ENCODE measurements at places on chromosomes 5 and 9.

DNA sequence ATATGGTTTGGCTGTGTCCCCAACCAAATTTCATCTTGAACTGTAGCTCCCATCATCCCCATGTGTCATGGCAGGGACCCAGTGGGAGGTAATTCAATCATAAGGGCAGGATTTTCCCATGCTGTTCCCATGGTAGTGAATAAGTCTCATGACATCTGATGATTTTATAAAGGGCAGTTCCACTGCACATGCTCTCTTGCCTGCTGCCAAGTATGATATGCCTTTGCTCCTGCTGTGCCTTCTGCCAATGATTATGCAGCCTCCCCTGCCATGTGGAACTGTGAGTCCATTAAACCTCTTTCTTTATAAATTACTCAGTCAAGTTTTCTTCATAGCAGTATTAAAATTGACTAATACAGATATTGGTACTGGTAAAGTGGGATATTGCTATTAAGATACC is 42.4 kb downstream of the MARCHF11 start:
- no peak for DNase-seq

GRCh38 chr5:85515588-85515987 is 1102.2 kb upstream of the COX7C start:
- no peak for DNase-seq

DNA sequence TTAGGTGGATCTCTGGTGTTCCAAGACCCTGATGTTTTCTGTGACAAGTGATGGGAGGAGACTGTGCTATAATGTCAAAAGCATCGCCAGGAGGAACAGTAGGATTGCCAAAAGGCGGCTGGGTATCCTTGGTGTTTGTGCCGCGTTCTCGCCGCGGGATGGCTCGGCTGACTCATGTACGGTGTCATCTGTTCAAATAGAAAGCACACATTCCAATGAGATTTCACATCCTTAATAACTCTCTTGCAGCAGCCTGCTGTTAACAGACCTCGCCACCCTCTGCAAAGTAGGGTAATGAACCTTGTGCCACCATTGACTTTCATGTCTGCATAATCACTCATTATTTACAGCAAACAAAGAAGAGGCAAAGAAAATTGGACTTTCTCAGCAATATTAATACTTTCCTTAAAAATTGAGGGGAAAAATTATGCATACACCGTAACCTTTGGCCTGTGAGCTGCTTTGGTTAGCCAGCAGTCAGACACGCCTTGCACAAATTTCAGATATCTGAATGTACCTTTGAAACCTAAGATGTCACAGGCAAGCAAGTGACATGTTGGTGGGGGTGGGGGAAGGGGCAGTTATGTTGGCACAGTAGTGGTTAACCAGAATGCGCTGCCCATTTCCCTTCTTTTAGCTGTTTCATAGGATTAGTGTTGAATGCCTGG is 289.4 kb downstream of the EFNA5 start:
- DNase-seq: peak; percentile 16

- peak; percentile 79 for DNase-seq
These were observed 132.6 kb downstream of the MRPL36 start for GRCh38 chr5:1666812-1667588.

DNA sequence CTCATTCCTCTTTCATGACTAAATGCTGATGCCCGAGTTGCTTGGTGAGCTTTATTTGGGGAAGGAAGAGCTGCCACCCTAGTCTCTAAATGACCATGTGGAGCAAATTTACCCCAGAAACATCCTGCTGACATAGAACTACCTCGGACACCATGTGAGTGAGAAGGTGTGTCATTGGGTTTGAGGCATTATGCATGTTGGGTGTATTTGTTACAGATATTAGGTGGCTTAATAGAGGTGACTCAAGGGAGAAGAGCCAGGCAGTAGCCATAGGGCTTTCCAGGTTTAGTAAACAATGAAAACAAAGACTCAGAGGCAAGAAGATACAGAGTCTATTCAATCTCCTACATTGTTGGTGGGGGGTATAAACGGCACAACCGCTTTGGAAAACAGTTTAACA is 581.5 kb downstream of the CCDC171 start:
- DNase-seq: no peak

GRCh38 chr5:126355940-126356339 is 67.3 kb upstream of the GRAMD2B start:
- DNase-seq: no peak

GRCh38 chr9:135968083-135968476 is 6.9 kb upstream of the UBAC1 start:
- no peak for DNase-seq

DNA sequence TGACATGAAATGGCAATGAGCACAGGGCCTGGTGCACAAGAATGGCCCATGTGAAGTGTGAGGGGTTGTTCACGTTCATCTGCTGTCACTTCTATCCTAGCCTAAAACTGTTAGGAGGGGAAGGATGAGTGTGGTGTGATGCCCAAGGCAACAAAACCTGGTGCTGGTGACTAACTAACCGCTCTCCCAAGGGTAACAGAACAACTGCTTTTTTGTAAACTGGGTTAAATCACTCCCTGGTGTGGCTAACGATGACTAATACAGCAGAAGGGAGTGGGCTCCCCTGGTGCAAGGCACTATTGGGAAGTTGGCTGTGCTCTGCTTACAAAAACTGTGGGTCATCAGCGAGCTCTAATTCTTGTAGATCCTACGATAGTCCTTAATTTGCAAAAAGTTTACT is 103.2 kb upstream of the VCAN start:
- no peak for DNase-seq

DNA sequence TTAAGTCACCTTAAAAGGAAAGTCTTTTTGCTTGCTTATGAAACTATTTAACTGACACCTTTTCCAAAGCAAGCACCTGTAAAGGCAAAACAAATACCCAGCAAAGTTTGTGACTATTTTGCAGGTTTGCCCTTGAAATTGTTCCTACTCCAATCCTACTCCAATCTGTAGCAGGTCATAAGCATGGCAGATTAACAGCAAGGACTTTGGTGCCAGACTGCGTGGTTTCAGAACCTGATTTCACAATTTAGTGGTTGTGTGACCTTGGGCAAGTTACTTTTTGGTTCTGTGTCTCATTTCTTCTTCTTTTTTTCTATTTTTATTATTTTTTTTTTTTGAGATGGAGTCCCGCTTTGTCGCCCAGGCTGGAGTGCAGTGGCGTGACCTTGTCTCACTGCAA is 282.1 kb downstream of the RFX3 start:
- no peak for DNase-seq

- peak; percentile 65 for DNase-seq
These were observed 159.8 kb downstream of the TMC1 start for GRCh38 chr9:72681283-72681630.

- DNase-seq: no peak
These were observed 119.6 kb upstream of the KLF9 start for GRCh38 chr9:70534061-70534460.

DNA sequence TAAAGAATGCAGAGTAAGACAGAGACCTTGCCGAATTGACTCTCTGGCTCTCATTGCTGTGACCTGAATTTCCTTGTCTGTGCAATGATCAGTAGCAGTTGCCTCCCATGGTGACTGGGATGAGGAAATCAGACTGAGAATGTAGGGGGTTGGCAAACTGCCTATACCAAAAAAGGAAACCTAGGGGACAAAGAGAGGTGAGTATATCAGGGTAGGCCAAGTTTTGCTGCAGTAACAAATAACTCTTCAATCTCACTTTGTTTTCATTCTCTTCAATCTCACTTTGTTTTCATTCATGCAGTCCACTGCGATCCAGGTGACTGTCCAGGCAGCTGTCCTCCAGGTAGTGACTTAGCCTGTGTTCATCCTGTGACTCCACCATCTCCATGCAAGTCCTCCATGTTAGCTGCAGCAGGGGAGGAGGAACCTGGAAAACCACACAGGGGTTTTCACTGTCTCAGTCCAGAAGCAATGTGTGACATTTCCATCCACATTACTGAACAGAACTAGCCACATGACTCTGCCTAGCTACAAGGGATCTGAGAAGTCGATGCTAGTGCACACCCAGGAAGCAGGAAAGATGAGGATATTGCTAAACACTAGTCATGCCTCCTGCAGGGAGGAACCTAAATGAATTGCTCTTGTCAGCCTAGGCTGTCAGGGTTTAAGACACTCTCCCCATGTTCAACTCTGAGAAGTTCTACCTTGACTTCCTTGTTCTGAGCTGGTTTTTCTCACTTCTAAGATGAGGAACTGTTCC is 26.0 kb downstream of the TMEM174 start:
- no peak for DNase-seq

DNA sequence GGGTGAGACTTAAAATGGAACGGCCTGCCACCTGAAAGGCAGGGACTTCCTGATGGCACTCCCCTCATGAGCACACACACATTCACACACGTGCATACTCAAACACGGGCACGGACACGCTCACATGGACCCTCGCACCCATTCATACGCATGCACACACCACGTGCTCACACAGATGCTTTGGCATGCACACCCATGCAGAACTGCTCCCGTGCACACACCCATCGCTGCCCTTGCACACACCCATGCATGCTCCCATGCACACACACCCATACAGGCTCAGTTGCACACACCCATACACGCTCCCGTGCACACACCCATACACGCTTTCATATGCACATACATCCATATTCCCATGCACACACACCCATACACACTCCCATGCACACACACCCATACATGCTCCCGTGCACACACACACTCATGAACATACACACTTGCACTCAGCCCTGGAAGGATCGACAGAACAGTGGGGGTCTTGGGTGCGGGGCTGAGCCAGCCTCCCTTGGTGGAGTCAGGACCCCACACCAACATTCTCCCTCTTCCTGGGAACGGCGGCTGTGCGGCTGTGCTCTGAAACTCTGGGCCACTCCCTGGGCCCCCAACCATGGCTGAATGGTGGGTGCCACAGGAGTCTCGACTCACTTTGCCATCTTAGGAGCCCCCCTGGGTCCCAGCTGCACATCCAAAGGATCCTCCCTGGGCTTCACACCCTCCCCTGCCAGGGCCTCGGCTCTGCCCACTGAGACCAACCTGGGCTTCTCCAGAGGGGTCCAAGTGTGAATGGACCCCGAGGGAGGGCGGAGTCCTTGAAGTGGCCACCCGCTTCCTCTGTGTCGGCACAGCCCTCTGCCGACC is 115.2 kb downstream of the RXRA start:
- no peak for DNase-seq

GRCh38 chr5:171639966-171640365 is 145.7 kb upstream of the SMIM23 start:
- DNase-seq: no peak

DNA sequence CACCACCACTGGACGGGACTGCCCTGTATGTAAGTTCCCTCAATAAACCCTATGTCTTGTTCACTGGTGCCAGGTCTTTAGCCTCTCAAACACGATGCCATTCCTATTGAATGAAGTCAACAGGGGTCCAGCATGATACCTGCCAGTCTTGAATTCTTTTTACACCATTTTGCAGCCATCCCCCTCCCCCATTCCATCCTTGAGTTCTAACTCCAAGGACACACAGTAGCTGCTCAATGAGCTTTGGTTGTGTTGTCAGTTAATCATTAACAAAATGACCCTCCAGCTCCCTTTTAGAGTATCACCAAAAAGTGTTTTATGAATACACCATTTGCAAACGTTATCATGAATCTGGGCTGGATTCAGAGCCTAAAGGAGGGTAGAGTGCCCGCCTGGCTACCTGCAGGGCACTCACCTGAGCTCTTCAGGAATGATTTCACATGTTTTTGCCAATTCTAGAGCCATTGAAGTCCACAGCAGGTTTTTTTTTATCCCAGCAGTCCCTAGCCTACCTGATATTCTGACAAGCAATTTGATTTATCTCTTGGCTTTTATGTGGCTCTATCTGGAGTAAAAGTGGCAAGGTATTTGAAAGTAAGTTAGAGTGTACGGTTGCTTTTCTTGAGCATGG is 271.8 kb downstream of the SMARCA2 start:
- DNase-seq: no peak

DNA sequence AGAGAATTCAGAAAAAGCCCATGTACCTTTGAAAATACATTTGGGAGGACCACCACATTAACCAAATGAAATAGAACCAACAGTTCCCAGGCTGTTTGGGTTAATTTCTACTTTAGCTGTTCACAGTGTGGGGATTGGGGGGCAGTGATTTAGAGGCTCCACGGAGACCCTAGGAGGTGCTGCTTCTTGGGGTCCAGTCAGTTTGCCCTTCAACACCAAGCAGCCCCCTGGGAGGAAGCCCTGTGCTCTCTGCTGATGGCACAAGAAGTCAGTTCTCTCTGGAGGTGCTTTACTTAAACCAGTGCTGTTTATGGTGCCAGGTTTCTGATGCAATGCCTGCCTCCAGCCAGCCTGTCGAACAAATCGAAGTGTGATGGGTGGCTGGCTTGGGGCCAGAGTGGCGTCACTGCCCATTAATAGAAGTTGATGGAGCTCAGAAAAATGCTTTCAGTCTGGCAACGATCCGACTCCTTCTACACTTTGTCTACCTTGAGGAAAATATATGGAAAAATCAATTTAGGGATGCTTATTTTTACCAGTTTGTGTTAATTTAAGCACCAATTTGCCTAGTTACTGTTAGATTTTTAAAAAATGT is 134.0 kb downstream of the SNX18 start:
- DNase-seq: no peak

DNA sequence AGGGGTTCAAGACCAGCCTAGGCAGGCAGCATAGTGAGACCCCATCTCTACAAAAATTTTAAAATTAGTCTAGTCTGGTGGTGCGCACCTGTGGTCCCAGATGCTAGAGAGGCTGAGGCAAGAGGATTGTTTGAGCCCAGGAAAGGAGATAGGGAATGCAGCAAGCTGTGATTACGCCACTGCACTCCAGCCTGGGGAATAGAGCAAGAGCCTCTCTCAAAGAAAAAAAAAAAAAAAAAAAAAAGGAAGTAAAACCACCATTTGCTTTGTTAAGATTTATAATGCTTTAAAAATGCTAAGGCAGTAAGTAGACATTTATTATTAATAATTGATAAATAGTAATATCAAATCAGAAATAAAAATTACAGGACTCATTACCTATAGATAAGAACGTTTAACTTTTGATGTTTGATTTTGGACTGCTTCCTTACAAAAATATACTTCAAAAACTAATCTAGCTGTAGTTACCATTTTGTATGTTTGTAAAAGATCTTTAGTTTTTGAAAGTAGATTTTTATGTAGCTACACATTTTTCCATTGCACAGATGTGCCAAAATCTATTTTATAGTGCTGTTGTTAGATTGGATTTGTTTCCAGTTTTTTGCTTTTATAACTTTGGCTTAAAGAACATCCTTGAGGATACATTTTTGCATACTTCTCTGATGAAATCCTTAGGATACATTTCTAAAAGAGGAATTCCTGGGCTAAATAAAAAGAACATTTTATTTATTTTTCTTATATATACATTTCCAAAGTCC is 86.4 kb downstream of the INIP start:
- no peak for DNase-seq
